ENCODE measurements at places on chromosomes 6 and 20.

DNA sequence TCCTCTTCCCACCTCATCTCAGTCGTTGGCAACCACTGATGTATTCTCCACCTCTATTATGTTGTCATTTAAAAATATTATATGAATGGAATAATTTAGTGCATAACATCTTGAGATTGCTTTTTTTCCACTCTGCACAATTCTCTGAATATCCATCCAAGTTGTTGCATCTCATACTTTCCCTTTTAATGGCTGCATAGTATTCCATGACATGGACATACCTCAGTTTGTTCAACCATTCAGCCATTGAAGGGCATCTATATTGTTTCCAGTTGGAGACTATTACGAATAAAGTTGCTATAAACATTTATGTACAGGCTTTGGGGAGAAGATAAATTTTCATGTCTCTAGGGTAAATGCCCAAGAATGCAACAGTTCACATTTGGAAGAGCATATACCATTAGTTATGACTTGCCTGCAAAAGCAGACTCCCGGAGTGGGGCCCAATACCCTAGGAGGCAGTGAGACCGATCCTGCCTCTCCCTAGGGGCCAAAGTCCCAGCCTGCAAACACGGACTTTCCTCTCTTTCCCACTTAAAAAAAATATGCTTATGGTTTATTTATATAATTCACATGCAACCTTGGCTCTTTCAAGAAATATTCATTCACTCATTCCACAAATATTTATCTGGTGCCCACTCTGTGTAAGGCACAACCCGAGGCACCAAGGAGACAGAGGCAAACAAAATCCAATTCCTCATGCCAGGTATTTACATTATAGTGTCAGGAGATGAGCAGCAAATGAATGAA is 227.0 kb upstream of the PMEPA1 start:
- peak; percentile 68 for DNase-seq

- no peak for DNase-seq
These were observed 3.1 kb upstream of the ARMC2 start for GRCh38 chr6:108845145-108845544.

DNA sequence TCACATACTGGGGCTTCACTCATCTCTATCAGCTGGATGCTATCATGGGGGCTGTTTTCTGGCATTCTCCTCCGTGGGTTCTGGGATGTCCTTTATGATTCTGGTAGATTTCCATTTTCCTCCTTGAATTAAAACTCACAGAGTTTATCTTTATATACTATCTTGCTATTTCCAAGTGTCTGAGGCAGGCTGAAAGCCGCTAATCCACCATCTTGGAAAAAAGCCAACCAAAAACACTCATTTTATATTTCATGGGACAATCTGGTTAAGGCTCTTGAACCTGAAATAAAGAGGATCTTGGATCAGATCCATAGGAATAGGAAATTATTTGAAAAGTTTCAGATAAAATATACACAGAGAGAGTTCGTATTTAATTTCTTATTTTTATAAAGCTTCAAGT is 86.0 kb downstream of the AFG1L start:
- DNase-seq, result no peak

GRCh38 chr6:57257911-57258541 is 35.9 kb upstream of the RAB23 start:
- peak; percentile 95 for DNase-seq

DNA sequence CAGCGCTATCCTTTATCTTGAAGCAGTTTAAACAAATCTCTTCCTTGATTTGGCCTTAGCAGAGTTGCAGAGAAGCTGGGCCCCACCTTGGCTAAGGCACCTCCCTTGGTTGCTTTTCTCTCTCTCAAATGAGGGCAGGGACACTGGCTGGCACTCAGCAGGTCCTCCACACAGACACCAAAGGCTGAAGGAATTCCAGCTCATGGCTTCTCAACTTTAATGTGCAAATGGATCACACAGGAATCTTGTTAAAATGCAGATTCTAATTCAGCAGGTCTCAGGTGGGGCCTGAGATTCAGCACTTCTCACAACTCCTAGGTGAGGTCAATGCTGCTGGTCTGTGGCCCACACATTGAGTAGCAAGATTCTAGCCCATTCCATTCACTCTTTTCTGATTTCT is 25.7 kb downstream of the RIMS4 start:
- DNase-seq, result no peak

DNA sequence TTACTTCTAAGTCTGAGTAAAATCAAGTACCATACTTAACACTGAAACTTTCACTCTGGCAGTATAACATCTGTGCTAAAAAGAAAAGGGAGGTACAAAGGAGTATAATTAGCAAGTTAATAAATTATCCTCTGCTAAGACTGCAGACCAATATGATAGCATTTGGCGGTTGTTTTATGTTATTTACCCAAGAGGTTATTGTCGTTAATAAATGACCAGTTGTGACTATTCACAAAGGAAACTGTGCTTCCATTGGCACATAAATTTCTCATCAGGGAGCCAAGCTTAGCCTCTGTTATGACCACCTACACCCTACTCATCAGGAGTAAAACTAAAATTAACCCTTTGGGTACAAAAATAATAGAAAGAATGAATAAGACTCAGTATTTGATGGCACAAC is 86.5 kb downstream of the CRYBG1 start:
- DNase-seq, result no peak

DNA sequence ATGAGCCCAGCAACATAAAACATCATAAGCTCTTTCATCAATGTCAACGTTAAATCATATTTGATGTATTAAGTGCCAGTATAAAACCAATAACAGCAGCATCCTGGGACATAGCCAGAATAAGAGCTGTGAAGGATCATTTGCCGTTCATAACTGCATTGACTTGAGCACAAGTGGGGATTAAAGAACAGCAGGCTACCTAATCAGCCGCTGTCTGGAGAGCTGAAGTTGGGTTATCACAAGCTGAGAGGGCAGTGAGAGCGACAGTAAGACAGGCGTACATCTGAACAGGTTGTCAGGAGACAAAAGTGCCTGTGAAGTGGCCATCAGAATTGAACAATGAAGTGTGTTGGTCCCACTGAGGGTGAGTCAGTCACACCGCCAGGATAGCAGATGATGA is 269.6 kb downstream of the GRIK2 start:
- DNase-seq, result no peak

- DNase-seq, result no peak
These were observed 12.1 kb upstream of the SMOC2 start for GRCh38 chr6:168428863-168429262.

- DNase-seq, result no peak
These were observed 2.3 kb downstream of the PLAGL2 start for GRCh38 chr20:32205110-32205842.

DNA sequence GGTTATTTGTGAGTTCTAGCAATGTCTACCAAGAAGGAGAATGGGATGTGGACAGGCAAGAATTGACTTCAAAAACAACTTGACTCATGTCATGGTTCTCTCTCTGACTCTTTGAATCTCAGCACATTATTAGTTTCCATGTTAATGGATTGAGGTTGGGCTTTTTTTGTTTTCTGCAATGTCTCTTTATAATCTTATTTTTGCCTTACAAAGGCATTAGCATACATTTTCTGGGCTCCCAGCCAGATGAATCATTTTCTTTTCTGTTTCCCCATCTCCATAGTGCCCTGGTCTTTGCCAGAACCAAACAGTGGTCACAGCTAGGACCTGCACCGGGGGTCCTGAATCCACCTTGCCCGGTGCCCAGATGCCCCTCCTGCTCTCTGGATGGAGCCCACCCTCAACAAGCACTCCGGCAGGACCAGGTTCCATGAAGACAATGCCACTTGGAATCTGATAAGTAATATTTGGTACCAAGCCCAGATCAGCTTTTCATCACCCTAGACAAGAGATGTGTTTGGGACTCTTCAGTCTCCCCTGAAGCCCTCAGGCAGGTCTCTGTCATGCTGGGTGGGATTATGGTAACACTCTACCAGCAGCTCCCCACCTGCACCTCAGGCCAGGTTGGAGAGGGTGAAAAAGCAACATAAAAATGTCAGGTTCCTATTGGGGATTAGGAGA is 266.7 kb upstream of the SULF2 start:
- DNase-seq, result peak; percentile 90

GRCh38 chr6:7267466-7268091 is 45.4 kb downstream of the SSR1 start:
- DNase-seq, result peak; percentile 95

DNA sequence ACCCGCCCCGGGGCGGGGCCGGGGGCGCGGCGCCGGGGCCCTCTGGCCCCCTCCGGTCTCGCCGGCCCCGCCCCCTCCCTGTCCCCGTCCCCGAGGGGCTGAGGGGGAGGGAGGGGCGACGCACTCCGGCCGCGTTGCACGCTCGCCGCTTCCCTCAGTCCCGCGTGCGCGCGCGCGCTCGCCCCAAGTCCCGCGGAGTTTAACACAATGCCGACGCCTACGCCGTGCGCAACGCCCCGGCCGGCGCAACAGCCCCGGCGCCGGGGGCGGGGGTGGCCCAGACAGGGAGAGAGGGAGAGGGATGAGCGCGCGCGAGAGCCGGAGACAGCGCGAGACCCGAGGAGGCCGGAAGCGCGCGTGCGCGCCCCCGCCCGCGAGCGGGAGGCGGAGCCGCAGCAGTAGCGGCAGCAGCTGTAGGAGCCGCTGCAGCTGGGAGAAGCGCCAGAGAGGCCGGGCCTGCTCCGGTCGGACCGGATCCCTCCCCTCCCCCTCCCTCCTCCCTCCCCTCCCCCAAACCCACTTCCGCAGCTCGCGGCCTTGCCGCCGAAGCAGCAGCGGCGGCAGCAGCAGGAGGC is 996 bp downstream of the ZBTB2 start:
- peak; percentile 99 for DNase-seq

DNA sequence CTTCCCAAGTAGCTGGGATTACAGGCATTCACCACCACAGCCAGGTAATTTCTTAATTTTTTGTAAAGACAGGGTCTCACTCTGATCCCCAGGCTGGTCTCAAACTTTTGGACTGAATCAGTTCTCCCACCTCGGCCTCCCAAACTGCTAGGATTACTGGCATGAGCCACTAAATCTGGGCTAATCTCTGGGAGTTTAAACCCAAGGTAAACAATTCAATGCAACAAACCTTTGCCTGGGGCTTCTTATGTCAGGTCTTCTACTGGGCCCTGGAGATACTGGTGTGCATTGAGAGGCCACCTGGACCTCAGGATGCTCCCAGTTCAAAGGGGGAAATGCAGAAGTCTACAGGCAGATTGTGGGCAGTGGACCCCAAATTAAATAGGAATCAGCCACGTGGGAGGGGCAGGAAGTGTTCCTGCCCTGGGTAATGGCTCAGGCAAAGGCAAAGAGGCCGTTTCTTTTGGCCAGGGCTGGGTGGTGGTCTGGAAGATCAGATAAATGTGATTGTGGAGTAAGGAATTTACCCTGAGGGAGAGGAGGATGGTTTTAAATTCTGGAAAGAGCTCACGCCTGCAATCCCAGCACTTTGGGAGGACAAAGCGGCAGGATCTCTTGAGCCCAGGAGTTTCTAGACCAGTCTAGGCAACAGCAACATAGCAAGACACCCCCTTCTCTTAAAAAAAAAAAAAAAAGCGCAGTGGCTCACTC is 1.3 kb upstream of the MYBL2 start:
- no peak for DNase-seq

- DNase-seq, result peak; percentile 32
These were observed 380.9 kb upstream of the RGS17 start for GRCh38 chr6:153511896-153512496.

DNA sequence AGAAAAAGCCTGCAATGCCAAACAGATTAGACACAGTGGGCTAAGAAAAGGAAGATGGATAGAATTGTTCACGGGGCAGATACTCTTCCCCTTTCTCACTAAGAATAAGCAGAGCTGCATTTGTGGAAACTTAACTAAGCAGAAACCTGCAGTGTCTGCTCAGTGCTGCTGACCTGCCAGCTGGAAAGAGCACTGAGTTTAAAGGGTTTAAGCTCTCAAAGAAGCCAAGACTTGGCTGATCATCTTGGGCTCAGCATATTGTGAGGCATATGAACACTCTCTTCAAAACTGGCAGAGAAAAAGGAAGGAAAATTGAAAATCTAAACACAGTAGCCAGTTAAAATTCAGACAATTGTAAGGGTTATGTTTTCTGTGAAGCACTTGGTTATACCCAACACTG is 711.1 kb upstream of the EPHA7 start:
- DNase-seq, result no peak

GRCh38 chr20:4369119-4369797 is 352.5 kb upstream of the PRND start:
- DNase-seq, result no peak

DNA sequence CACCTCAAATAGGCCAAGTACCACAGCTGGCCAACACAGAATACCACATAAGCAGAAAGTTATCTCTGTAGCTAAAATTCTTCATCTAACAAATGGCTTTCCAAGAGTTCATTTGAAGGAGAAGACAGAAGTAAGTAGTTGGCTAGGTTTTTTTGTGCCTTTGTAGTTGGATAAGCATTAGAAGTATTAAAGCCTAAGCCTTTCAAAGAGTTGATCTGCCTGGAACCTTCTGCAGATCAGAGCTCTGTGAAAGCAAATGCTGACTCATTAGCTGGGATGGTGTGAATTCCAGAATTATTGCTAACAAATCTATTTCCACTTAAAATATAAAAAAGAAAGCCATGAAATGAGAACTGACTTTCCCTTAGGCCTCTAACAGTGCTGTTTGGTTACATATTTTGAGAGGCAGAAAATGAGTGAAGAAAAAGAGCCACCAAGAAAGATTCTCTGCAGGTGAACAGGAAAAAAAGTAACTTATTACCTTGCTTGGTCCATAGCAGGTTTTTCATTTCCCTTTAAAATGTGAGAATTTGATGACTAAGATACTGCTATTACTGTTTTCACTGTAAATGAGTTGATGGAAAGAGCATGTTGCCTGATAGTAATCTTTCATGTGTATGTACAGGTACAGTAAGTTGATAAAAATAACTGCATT is 763.2 kb upstream of the FLRT3 start:
- DNase-seq, result peak; percentile 31
